ENCODE measurements at places on chromosomes 6 and 20. TPM values are rescaled to one million over a fixed set of nuclear protein-coding genes. Genes with fewer than 3 reads are reported as not detected.

GRCh38 chr6:99341862-99342455 lies 7.5 kb downstream of the FAXC start:
- no peak overlapping the region for H3K4me3 ChIP-seq
- H3K36me3 ChIP-seq: no peaks in the 10 kb centered on the region
- H3K4me1 ChIP-seq: no peaks in the 10 kb centered on the region
- H3K27me3 ChIP-seq: no peaks in the 10 kb centered on the region
- no peak for DNase-seq

DNA sequence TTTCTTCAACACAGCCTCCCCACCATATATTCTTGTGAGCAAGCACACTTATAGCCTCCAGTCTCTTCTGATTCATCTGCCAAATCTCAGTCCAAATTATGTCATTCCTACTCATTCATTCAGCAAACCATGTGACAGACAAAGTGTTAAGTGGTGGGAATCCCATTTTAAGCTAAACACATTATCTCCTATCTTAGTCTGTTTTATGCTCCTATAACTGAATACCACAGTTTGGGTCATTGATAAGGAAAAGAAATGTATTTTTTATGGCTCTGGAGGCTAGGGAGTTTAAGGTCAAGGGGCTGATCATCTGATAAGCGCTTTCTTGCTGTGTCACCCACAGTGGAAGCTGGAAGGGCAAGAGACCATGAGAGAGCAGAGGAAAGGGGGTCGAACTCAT lies 23.9 kb upstream of the SMIM13 start:
- H3K4me1 ChIP-seq: no peaks in the 10 kb centered on the region
- H3K36me3 ChIP-seq: no peaks in the 10 kb centered on the region
- DNase-seq: no peak
- no peak overlapping the region for H3K4me3 ChIP-seq
- H3K27ac ChIP-seq: no peak overlapping the region

DNA sequence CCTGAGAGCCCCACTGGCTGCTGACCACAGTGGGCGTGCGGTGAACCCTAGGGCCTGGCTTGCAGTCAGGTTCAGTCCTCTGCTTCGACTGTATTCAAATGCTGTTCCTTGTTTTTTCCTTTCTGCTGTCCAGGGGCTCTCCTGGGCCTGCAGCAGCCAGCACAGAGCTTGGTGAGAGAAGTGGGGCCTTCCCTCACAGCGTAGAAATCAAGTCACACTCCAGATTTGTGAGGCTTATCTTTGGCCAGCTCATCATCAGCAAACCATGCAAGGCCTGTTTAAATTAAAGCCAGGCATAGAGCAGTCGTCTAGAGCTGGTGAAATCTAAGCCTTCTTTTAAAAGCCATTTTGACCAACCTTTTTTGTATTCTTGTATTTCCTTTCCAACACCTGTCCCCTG lies 8.4 kb downstream of the FAM120B start:
- H3K4me1 ChIP-seq: peaks cover 32% of the 10 kb centered on the region
- DNase-seq: no peak
- no peak overlapping the region for H3K4me3 ChIP-seq

DNA sequence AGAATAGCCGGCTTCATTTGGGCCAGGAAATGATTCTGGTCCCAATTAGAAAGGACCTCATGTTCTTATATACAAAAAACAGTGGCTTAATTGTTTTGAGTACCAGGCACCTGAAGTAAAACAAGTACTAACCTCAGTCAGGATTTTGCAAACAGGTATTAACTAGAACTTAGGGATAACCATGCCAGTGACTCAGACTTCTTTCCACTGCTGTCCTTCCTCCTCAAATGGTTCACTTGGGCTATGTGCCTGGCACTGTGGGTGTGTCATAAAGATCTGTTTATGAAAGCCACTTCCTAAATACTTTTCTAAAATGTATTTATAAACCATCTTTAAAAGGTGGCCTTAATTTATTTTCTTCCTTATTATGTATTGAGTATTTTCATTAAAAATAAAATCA lies 10.7 kb downstream of the CLDN20 start:
- no peak for DNase-seq
- H3K27ac ChIP-seq: no peak overlapping the region
- H3K4me3 ChIP-seq: no peak overlapping the region
- H3K27me3 ChIP-seq: no peaks in the 10 kb centered on the region
- no peaks in the 10 kb centered on the region for H3K4me1 ChIP-seq
- H3K36me3 ChIP-seq: peaks cover 7% of the 10 kb centered on the region

DNA sequence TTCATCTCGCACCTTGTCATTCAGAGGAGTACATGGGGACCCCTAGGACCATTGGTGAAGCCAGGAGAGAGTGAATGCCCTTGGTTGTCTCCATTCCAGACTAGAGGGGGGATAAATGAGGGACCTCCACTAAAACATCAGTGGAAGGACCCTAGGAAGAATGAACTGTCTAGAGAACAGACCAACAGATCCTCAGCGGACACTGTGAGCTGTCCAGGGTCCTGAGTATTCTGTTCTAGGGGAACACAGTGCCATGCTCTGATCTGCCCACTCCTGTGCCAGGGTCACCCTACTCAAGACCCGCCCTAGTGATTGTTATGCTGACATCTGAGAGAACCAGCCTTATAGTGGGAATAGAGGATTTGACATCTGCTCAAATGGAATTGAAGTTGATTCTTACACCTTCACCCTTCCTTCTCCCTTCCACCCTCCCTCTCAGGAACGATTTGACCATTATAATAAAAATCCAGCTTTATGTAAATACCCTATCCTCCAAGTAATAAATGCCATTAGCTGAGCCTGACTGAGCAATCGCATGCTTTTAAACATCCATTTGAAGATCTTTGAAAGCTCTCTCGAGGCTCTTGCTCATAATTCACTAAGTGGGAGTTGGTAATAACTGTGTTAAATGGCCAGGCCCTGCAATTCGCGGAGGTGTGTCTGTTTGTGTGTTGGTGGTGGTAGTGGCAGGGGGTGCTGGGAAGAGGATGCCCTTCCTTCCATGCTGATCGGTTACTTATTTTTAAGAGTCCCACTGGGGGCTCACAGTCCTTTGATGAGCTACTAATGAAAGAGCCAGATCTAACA lies 43.6 kb upstream of the SLC32A1 start:
- no peak overlapping the region for H3K27ac ChIP-seq
- H3K36me3 ChIP-seq: no peaks in the 10 kb centered on the region
- no peak for DNase-seq
- H3K4me3 ChIP-seq: no peak overlapping the region

DNA sequence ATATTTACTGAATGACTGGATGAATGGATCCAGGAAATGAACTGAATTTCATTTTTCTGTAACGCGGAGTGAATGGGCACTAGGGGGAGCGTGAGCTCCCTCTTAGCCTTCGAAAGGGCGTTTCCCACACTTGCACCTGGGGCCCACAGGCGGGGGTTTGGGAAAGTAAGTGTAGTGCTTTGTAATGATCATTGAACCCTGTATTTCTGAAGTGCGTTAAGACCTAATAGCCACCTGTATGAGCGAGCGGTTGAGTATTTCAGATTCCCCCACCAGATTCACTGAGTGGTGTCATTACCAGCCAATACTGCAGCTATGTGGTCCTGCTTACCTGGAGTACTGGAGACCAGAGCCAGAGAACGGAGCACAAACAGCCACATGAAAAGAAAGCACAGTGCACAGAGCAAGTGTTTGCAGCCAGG lies 10.5 kb downstream of the SYTL3 start:
- H3K4me3 ChIP-seq: no peak overlapping the region
- no peak overlapping the region for H3K27ac ChIP-seq
- H3K4me1 ChIP-seq: peaks cover 28% of the 10 kb centered on the region
- no peaks in the 10 kb centered on the region for H3K27me3 ChIP-seq
- DNase-seq: peak; percentile 68

- no peaks in the 10 kb centered on the region for H3K36me3 ChIP-seq
- DNase-seq: no peak
- H3K4me3 ChIP-seq: no peak overlapping the region
- no peaks in the 10 kb centered on the region for H3K4me1 ChIP-seq
Measured at GRCh38 chr6:4180652-4181255, 45.4 kb upstream of the ECI2 start.

DNA sequence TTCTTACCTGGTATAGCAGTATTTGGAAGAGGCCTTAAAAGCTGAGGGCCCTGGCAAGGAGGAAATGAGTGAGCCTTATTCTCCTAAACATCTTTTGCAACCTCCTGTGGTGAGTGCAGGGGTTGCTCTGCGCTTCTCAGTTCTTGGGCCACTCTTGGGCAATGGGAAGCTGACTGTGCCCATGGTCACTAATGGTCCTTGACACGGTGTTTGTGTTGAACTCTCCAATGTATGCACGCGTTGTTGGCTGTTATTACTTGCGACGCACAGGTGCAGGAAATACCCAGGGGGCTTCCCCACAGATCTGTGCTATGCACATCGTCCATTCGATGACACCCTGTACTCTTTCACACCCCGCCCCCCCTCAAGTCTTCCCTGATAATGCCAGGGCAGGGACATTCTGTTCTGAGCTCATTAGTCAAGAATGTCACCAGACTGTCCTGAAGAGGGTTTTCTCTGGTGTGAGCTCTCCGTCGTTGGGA lies 79.7 kb downstream of the EDN1 start:
- H3K4me1 ChIP-seq: no peaks in the 10 kb centered on the region
- no peaks in the 10 kb centered on the region for H3K36me3 ChIP-seq
- no peak overlapping the region for H3K4me3 ChIP-seq
- no peak overlapping the region for H3K27ac ChIP-seq
- no peaks in the 10 kb centered on the region for H3K27me3 ChIP-seq

- H3K36me3 ChIP-seq: no peaks in the 10 kb centered on the region
- no peak overlapping the region for H3K27ac ChIP-seq
- H3K27me3 ChIP-seq: no peaks in the 10 kb centered on the region
- H3K4me1 ChIP-seq: peaks cover 2% of the 10 kb centered on the region
Measured at GRCh38 chr6:106980926-106981325, 6.4 kb upstream of the CD24 start.

The ZC2HC1B gene
- total RNA-seq: not detected

The KIAA0408 gene
- 6.8 TPM for total RNA-seq

The PSORS1C1 gene
- total RNA-seq: not detected

The SPATA25 gene
- 2.8 TPM for total RNA-seq

The SIRPB2 gene
- total RNA-seq: not detected
